ENCODE measurements at places on chromosomes 16 and 17. TPM values are rescaled to one million over a fixed set of nuclear protein-coding genes. Genes with fewer than 3 reads are reported as not detected.

GRCh38 chr17:7855660-7856010 lies 769 bp downstream of the TMEM88 start:
- no peak for DNase-seq

GRCh38 chr17:77374170-77374936 lies 233.6 kb downstream of the SEC14L1 start:
- DNase-seq: peak; percentile 90

DNA sequence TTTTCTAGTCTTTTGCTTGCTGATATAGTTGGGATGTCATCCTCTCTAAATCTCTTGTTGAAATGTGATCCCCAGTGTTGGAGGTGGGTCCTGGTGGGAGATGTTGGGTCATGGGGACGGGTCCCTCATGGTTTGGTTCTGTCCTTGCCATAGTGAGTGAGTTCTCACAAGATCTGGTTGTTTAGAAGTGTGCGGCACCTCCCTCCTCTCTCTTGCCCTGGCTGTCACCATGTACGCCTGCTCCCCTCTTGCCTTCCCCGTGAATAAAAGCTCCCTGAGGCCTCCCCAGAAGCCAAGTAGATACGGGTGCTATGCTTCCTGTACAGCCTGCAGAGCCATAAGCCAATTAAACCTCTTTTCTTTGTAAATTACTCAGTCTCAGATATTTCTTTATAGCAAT lies 15.2 kb downstream of the IL4R start:
- no peak for DNase-seq

- no peak for DNase-seq
Measured at GRCh38 chr16:83021045-83021444, 394.3 kb downstream of the CDH13 start.

GRCh38 chr16:69166946-69167930 lies 19.7 kb upstream of the SNTB2 start:
- peak; percentile 26 for DNase-seq

DNA sequence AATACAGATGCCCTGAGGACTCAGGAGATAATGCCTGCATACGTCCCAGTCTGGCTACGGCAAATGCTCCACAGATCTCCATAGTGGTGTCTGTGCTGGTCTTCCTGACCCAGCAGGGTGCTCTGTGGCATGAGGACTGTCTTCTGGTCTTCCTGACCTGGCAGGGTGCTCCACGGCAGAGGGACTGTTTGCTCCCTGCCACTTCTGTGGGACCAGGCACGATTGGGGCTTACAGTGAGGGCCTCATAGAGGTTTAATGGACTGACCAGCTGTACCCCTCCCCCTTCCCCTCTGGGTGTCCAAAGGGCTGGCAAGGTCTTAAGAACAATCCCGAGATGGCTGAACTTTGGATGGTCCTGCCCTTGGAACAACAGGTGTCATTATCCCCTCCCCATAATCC lies 123.1 kb downstream of the C16orf78 start:
- DNase-seq: no peak

DNA sequence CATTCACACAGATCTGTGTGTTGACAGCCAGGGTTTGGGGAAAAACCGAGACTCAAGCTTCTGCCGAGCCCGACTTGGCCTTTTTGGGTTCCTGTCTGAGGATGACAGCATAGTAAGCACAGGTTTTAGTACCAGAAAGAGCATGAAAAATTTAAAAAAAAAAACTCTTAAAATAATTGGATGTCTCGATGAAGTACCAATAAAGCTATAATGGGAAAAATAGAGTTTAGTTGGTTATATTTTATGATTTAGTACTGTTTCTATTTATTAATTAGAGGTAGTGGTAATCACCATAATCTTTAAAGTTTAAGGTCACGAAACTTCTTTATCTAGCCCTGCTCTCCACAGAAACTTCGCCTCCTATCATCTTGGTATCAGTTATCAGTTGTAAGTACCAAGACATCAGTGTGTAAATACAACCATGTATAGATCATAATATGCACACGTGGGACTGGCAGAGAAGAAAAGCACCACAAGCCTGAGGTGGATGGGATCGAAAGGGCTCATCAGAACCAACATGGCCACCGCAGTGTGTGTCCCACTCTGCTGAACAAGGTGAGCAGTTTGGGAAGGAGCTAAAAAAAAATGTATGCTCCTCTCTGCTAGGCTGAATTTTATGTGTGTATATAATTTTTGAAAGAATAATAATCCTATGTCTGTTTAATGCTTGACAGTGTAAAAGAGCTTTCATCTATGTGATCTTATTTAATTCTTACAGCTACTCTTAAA lies 14.4 kb upstream of the EEF2K start:
- no peak for DNase-seq

- no peak for DNase-seq
Measured at GRCh38 chr16:74511961-74512360, 90.7 kb upstream of the CLEC18B start.

- no peak for DNase-seq
Measured at GRCh38 chr17:1560101-1560857, 2.3 kb downstream of the PITPNA start.

GRCh38 chr16:12551530-12551929 lies 252.2 kb downstream of the CPPED1 start:
- no peak for DNase-seq

- DNase-seq: no peak
Measured at GRCh38 chr16:28495098-28495793, 803 bp downstream of the APOBR start.

GRCh38 chr16:64964126-64964540 lies 157.7 kb downstream of the CDH11 start:
- peak; percentile 50 for DNase-seq

GRCh38 chr17:2706911-2707510 lies 4.6 kb downstream of the CLUH start:
- no peak for DNase-seq

DNA sequence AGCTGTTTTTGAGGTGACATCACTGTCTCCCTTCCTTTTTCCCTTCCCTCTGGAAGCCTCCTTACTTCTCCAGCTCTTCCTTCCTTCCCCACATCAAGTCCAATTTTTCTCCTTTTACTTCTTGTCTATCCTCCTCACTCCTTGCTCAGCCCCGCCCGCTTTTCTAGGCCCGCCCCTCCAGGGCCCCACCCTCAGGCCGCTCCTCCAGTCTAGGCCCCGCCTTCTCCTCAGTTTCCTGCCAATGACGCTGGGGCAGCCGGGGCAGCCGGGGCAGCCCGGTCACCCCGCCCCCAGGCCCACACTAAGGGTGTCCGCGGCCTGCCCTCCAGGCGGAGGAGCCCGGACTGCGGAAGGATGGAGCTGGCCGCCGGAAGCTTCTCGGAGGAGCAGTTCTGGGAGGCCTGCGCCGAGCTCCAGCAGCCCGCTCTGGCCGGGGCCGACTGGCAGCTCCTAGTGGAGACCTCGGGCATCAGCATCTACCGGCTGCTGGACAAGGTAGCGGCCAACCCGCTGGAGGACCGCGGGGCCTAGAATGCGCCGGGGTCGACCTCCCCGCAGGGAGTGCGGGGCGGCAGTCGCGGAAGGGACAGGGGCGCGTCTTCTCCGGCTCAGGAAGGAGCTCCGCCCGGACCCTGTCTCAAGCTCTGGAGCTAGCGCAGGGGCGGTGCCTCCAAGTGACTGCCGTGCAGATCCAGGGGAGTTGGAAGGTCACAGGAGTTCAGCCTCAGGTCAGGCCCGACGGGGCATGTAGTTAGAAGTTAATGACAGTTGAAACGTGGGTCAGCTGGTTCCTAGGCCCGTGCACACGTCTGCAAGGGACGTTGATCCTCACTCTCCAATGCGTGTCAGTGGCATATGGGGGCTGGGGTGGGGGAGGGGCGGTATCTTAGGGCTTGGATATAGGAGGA lies at the start of gene PCTP:
TSS of gene PCTP (plus strand) at position 302 of the 908 bp plus-strand sequence. CDS start at position 355, 53 bp downstream.
- DNase-seq: peak; percentile 86

DNA sequence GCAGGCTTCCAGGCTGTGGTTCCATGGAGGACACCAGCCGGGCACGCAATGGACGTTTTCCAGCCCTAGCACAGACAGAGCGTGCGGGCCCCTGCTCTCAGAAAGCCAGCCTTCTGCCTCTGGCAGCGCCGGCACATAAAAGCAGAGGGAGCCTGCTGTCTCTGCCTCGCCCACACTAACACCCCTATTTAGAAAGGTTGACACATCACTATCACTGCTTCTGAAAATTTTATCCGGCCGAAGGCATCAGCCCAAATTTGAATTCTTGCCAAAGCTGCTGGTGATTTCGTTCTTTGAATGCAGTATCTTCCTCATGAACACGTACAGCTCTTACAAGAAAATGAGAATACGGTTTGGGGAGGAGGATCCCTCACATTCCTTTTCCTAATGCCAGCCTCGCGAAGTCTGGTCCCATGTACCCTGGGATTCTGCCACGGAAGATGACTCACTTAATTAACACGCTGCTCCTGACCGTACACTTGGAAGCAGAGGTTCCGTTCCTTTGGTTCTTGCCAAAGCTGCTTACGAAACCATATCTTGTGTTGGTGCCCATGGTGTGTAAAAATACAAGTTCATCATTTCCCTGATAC lies 1.3 kb upstream of the RAB11FIP3 start:
- DNase-seq: peak; percentile 98

DNA sequence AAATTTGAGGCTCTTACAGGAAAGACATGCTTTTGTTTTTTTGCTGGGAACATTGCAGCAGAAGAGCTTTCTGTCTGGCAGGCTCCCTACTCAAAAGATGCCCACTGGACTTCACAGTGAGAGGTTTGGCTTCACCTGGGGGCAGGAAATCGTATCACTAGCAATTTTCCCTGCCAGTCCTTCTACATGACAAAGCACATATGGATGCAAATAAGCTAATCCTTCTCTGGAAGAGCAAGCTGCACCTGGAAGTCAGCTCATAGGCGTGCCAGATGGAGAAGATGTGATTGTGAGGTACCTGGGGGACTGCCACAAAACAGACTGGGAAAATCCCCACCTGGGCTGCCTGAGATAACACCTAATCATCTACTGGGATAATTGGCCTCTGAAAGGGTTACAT lies 195.0 kb upstream of the CPHXL start:
- DNase-seq: no peak

- no peak for DNase-seq
Measured at GRCh38 chr16:10932959-10933710, 9.1 kb downstream of the DEXI start.

GRCh38 chr16:87076950-87077749 lies 240.0 kb downstream of the C16orf95 start:
- DNase-seq: peak; percentile 28

- no peak for DNase-seq
Measured at GRCh38 chr16:56252835-56253234, 61.5 kb downstream of the GNAO1 start.

GRCh38 chr16:4182581-4183236 lies 59.2 kb downstream of the SRL start:
- DNase-seq: no peak

GRCh38 chr16:85750146-85750826 lies 610 bp downstream of the C16orf74 start:
- DNase-seq: peak; percentile 47

DNA sequence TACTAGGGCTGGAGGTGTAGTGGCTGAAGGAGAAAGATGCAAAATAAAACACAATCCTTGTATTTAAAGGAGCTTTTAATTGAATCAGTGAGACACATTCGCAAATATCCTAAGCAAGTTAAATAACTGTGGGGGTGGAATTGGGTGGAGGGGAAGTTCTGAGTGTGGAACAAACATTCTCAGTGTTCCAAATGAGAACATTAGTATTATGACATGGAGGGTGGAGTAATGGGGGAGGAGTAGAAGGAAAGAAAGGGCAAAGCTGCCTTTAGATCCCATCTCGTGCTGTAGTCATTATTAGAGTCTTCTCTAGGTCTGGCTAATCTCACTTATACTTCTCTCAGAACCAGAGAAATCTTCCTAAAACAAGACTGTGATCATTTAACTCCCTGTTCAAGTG lies 169.7 kb downstream of the ANKFN1 start:
- DNase-seq: no peak

DNA sequence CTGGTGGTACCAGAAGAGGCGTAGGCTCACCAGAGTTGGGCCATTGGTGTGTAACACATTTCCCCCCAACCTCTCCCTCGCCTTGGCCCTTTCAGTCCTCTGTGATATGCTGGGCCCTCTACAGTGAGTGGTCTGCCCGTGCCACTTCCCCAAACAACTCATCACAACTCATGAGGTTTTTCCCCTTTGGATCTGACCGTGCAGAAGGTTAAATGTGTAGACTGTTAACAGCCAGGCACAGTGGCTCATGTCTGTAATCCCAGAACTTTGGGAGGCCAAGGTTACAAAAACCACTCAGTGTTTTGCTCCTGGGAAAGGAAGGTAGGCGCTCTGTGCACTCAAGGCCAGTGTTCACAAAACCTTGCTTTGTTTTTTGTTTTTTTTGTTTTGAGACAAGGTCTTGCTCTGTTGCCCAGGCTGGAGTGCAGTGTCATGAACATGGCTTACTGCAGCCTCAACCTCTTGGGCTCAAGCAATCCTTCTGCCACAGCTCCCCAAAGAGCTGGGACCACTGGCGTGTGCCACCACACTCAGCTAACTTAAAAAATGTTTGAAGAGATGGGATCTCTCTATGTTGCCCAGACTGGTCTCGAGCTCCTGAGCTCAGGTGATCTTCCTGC lies 11.3 kb upstream of the CYB5B start:
- no peak for DNase-seq

GRCh38 chr17:31250229-31250628 lies 46.8 kb downstream of the OMG start:
- no peak for DNase-seq

DNA sequence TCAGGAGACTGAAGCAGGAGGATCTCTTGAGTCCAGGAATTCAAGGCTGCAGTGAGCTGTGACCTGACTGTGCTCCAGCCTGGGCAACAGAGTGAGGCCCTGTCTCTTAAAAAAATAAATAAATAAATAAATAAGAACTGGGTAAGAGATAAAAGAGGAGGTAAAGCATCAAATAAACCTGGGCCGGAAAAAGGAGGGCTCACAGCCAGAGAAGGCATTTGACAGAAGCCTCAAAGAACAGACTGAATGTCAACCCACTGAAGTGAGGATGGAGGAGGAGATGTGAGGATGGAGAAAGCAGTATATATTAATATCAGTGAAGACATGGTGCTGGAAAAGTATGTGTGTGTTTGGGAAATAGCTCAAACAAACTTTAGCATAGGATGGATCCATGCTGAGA lies 6.1 kb downstream of the NOG start:
- DNase-seq: no peak

GRCh38 chr16:8764525-8765250 lies 32.8 kb downstream of the TMEM186 start:
- no peak for DNase-seq

DNA sequence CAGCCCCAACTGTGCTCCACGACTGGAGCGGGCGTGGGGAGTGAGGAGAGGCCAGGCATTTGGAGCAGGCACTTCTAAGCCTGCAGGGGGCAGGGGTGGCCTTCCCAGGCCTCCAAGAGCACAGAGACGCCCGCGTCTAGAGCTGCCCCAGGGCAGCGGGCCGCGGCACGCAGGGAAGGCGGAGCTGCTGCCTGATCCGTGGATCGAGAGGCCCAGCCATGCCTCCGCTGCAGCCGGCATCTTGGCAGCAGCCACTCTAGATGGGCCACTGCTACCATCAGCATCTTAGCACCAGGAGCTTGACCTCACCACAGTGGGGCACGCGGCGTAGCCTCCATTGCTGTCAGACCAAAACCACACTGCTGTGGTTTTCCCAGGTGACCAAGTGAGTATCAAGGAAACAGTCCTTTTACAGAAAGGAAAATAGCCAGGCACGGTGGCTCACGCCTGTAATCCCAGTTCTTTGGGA lies 20.4 kb upstream of the WDR45B start:
- DNase-seq: peak; percentile 25

ZNF23 gene
- total RNA-seq: 11.1 TPM

MFAP4 gene
- 20.2 TPM for total RNA-seq

OTOP2 gene
- total RNA-seq: not detected

ZNF423 gene
- 13.5 TPM for total RNA-seq

RAB26 gene
- 3.6 TPM for total RNA-seq

VPS35L gene
- total RNA-seq: 67.7 TPM

TP53 gene
- 68.7 TPM for total RNA-seq

KDM6B gene
- total RNA-seq: 32.1 TPM

GAS2L2 gene
- not detected for total RNA-seq

CNGB1 gene
- total RNA-seq: not detected

NACA2 gene
- not detected for total RNA-seq

C17orf67 gene
- 0.99 TPM for total RNA-seq
